ENCODE measurements at places on chromosomes 12 and 14. TPM values are rescaled to one million over a fixed set of nuclear protein-coding genes. Genes with fewer than 3 reads are reported as not detected.

The MARCHF9 gene
- 40.8 TPM for total RNA-seq

The SRRM4 gene
- total RNA-seq = not detected

The KCNJ8 gene
- total RNA-seq = not detected

The PAPLN gene
- 0.14 TPM for total RNA-seq

The EFS gene
- not detected for total RNA-seq

- DNase-seq = no peak
These were observed at the start of gene TTC9 for GRCh38 chr14:70641548-70642302. Gene TTC9, plus strand, starts transcription at chr14:70641916. Its CDS starts 214 bp downstream, at chr14:70642130.

GRCh38 chr12:114434341-114434740, 28.4 kb upstream of the TBX5 start:
- no peak for DNase-seq

DNA sequence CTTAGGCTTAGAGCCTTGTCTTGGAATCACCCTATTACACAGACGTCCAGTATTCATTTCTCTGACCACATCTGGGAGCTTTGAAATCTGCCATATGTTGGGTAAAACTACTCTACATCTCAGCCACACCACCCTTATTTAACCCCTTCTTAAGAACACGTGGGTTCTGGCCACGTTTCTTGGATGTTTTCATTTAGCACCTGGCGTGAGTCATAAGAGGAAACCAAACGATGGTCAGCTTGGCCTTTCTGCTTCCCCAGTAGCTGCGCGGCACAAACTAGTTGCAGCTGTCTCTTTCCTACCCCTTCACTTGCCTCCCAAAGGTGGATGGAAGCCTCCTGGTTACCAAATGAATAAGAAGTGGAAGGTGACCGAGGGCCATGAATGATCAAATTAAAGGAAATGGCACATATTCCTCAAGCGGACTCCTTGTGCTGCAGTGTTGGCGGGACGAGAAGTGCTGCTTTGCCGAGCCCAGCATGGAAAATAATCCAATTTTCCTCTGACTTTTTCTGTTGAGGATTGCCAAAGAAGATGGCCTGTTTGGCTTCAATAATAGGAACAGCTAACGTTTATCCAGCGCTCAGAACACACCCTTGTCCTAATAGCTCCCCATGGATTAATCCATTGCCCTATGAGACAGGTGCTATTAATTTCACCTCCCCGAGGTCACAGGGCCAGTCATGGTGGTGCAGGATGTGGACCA, 154.1 kb downstream of the ZNF664 start:
- DNase-seq = no peak

GRCh38 chr12:2642896-2643425, 151.8 kb upstream of the FKBP4 start:
- no peak for DNase-seq

DNA sequence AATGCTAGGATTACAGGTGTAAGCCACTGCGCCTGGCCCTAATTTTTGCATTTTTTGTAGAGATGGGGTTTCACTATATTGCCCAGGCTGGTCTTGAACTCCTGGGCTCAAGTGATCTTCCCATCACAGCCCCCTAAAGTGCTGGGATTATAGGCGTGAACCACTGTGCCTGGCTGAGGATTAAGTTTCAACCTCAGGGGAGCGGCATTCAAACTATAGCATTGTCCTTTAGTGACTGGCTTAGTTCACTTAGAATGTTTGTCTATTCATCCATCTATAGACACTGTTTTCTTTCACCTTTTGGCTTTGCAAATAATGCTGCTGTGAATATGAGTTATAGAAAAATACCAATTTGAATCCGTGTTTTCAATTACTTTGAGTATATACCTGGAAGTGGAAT, 25.2 kb downstream of the PTPN11 start:
- no peak for DNase-seq

DNA sequence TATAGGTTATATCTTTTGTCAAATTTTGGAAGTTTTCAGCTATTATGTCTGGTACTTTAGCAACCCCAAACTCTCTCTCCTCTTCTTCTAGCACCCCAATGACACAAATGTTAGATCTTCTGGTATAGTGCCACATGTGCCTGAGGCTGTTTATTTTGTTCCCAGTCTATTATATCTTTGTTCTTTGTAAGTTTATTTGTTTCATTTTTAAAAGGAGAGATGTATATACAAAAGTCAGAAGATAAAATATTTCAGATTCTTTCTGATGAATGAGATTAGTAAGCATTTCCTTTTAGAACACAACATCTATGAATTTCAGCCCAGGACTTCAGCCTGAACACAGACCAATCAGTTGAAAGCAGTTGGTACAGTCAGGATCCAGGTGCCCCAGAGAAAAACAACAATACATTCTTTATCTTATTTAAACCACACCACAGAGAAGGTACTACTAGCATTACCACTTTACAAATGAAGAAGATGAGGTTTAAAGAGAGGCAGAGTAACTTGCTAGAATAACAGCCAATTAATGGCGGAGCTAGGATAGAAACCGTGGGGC, 114.1 kb upstream of the BTG1 start:
- no peak for DNase-seq

DNA sequence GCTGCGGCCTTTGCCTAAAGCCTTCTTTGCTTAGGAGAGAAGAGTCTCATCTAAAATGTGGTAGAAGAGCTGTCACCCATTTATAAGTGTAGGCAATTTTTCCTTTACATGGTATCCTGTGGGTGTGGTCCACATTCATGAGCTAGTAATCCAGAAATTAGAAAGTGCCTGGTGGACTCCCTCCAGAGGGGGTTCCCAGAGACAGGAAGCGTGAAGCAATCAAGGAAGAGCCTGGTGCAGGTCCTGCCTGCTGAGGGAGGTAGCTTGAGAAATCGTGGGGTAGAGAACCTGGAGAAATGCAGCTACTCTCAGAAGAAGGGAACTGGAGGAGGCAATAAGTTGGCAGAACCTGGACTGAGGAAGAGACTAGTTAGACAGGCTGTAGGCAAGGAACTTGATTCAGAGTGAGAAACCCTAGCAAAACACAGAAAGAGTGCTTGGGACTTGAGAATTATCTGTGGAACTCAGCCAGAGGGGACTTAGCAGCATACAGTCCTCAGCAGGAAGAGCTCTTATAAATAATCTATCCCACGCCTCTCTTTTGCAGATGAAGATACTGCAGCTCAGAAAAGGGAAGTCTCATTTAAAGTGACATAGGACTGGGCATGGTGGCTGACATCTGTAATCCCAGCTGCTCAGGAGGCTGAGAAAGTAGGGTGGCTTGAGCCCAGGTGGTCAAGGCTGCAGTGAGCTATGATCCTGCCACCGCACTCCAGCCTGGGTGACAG, 182.4 kb upstream of the CCND2 start:
- no peak for DNase-seq

DNA sequence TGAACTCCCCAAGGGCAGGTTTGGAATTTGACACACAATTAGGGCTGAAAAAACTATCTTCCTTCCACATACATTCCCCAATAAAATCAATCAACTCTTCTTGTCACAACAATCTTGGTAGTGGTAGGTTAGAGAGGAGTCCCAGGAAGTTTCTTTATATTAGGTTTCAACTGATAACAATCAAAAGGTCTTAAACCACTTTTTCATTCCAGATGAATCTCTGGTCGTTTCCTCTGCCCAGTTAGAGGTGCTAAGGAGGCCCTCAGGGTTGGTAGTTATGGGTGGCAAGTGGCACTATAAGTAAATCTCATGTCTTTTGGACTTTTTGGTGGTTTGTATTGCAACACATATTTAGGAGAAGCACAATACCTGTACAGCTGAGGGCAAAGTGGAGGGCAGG, 1.7 kb upstream of the SLC38A2 start:
- DNase-seq = no peak

GRCh38 chr12:93638954-93639353, 38.2 kb upstream of the CRADD start:
- no peak for DNase-seq

All from CD4-positive, alpha-beta T cell (primary cell).